ENCODE measurements at places on chromosomes 12 and 14. TPM values are rescaled to one million over a fixed set of nuclear protein-coding genes. Genes with fewer than 3 reads are reported as not detected.

The REP15 gene
- total RNA-seq, result 1.6 TPM

The NFKBIA gene
- 226 TPM for total RNA-seq

The ANO2 gene
- total RNA-seq, result not detected

The NINJ2 gene
- total RNA-seq, result not detected
